Anterior cingulate cortex (tissue), 58 donors: ENCODE measurements at places on chromosomes 16 and 17.

DNA sequence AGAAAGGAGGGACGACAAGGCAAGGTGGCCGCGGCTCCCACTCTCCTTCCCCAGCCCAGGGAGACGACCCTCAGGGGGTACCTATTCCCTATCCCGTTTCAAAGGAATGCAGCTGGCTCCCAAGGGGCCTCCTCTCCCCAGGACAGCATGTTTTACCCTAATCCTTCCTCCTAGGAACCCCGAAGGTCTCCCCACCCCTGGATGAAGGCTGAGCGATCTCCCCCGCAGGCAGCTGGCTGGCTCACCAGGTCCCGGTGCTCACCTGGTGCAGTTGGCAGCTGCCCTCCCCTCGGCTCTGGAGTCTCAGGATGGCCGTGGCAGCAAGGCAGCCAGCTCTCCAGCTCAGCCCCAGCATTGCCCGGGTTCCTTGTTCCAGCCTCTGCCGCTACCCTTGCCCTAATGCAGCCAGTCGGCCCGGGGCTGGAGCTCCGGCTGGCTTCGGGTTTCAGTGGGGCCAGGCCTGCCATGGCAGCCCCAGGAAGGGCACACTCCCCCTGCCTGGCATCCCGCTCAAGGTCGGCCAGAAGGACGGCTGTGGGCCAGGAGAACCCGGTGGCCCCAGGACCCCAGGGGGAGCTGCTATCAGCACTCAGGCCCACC is 4.6 kb downstream of the CLUH start:
- DNase-seq, result no peak

GRCh38 chr17:73553311-73553710 is 90.9 kb downstream of the SDK2 start:
- no peak for DNase-seq

- no peak for DNase-seq
Measured at GRCh38 chr17:77211681-77212080, 70.9 kb downstream of the SEC14L1 start.

DNA sequence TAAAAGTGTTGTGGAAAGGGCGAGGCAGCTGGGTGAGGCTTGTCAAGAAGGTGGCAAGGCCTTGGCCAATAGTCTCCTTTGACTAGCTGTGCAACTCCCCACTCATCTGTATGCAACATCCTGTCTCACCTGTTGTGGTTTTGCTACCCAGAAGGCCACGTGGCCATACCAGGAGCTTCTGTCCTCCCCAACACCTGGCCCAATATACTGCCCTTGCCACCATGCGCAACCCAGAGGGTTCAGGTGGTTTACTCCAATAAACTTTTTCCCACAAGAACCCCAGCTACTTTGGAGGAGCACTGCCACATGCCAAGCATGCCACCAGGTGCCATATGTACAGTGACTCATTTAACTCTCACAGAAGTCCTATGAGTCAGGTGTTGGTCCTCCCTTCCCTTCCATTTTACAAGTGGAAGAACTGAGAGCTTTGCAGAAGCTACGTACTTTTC is 10.2 kb downstream of the MYO19 start:
- no peak for DNase-seq

DNA sequence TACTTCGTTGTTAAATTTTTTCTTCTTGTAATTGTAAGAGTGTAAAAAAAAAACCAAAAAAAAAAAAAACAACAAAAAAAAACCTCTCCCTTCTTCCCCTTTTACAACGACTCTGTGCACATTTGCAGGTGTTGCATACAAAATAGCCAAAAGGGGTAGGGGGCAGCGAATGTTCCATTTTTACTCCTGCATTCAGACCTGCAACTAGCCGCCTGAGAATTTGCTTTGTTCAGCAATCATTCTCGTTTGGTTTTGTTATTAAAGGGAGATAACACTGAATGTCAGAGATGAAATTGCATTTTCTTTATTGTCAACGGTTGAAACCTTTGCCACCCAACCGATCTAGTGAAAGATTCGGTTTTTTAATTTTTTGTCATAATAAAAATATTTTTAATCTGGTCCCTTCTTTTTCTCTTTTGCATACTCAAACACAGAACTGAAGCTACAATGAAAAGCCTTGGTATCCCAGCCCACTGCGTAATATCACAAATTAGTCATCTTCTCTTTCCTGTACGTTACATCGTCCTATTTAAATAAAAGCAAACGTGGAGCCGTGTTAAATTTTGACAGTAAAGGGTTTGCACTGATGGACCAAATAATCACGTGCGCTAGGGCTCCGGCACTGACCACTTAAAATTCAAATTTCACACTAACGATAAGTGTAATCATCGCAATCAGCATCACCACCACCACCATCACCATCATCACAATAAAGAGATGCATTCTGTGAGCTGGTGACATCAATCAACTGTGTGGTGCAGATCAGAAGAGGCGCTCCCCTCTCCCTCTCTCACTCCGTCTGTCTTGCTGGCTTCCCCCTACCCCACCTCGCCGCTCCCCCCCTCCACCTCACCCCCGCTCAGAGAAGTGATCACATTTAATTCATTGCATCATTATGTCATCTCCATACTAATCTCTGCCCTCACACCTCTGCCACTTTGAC is 406.2 kb upstream of the PSMD7 start:
- DNase-seq, result no peak

GRCh38 chr16:1150511-1150982 is 2.4 kb upstream of the CACNA1H start:
- no peak for DNase-seq

DNA sequence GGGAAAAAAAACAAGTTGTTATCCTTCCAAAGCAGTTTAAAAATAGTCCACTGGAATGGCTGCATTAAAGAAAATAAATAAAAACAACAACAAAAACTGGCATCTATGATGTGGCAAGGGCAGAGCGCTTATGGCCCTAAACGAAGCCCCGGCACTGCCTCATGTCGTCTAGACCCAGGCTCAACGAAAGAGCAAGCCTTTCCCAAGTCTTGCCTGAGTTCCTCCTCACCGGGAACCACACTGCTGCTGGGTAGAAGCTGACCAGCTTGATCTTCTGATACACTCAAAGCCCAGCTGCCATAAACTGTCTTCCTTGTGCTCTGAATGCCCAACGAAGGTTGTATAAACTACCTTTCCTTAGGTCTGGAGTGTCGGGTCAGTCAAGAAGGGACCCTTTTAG is 37.0 kb downstream of the NDEL1 start:
- no peak for DNase-seq

DNA sequence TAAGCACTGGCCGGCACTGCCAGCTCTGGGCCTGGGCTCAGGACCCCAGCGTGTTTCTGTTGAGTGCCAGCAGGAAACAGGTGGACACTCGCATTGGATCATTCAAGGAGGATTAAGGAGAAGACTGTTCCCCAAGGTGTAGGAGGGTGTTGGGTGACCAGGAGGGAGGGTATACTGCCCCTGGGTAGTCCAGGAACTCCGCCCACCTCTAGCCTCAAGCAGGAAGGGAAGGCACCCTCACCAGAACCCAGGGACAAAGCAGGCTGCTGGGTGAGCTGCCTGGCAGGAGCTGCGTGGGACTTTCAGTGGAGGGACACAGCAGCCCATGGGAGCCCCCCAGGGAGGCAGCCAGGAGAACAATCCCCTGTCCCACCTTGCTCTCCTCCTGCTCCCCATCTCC is 7.7 kb upstream of the RAB37 start:
- DNase-seq, result no peak

GRCh38 chr17:83199500-83200201 is 120.2 kb downstream of the METRNL start:
- no peak for DNase-seq

GRCh38 chr16:80298676-80299075 is 242.1 kb upstream of the DYNLRB2 start:
- no peak for DNase-seq

GRCh38 chr17:30832438-30833124 is 815 bp downstream of the ATAD5 start:
- no peak for DNase-seq

GRCh38 chr16:16042076-16042475 is 92.7 kb downstream of the ABCC1 start:
- peak; percentile 36 for DNase-seq

DNA sequence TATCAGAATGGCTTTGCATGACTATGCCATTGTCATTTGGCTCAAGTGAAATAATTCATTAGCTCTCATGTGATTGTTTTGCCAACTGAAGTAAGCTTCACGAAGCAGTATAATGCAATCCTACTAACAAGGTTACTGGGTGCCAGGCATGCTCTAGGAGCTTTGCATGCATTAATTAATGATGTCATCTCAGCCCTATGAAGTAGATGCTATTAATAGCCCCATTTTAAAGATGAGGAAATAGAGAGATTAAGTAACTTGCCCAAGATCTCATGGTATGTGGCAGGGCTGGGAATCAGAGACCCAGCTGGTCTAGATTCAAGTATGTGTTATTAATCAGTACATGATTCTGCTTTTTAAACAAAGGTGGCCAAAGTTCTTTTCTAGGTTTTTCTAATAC is 14.1 kb downstream of the KRT39 start:
- DNase-seq, result no peak

- no peak for DNase-seq
Measured at GRCh38 chr16:84582958-84583516, 34.8 kb downstream of the COTL1 start.

- no peak for DNase-seq
Measured at GRCh38 chr17:58324056-58324408, 4.6 kb downstream of the TSPOAP1 start.

DNA sequence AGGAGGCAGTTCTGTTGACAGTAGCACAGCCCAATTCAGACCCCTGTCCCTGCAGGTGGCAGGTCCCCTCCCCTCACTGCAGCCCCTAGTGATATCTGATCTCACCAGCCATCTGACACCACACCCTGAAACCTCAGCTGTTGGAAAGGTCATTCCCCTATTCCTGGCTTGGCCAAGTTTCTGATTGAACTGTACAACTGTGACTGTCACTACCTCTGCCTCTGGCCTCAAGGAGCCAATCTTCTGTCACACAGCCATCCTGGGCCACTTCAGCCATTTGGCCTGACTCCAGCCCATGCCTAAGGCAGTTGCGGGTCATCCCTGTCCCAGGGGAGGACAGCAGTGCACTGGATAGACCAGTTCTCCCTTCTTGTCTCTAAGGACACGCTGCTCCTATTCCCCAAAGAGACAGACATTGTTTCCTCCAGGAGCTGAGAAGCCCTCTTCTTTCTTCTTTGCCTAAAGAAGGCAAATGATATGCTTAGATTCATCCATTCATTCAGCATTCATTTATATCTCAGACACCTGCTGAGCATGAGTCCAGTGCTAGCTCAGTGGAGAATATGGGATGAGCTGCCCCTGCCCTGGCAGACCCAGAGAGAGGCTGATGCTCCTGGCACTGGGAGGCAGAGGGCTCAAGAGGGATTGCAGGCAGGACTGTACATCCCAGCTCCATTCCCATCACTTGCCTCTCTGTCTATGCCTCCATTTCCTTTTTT is 4.6 kb upstream of the ALDOA start:
- no peak for DNase-seq

- no peak for DNase-seq
Measured at GRCh38 chr16:16025214-16025968, 76.0 kb downstream of the ABCC1 start.
